CD4-positive, alpha-beta memory T cell (primary cell): ENCODE measurements at places on chromosomes 16 and 17.

- no peak for DNase-seq
Observed at GRCh38 chr16:86751076-86752030, 173.0 kb downstream of the FOXL1 start.

DNA sequence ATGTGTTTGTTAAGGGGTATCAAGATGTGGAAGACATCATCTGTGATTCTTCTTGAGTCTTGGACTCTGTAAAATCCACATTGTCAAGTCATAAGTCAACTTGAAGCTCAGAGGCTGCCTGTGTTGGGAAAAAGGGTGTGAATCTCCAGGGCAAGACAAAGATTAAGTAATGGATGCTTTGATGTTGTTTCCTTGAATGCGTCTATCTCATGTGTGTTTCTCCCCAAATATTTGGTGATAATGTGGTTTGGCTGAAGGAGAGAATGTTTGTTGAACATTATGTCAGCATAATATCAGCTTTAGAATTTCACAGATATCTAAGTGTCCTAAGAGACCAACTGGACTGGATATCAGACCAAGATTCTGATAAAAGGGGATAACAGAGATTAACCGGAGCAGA lies 24.1 kb upstream of the KCNJ16 start:
- no peak for DNase-seq

DNA sequence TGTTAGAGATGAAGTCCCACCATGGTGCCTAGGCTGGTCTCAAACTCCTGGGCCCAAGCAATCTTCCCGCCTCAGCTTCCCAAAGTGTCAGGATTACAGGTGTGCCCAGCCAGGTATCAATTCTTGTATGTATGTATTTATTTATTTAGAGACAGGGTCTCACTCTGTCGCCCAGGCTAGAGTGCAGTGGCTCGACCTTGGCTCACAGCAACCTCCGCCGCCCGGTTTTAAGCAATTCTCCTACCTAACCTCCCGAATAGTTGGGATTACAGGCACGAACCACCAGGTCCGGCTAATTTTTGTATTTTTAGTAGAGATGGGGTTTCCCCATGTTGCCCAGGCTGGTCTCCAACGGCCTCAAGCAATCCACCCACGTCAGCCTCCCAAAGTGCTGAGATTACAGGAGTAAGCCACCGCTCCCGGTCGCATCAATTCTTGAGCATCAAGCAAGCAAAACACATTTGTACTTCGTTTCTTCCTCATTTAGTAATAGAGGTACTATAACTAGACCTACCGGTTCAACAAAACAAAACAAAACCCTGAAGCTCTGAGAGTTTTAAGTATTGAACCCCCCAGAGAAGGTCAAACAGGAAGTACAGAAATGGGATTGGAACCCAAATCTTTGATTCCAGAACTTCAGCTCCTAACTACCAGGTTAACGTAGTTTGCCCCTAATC lies 1.0 kb upstream of the ZNF500 start:
- no peak for DNase-seq

DNA sequence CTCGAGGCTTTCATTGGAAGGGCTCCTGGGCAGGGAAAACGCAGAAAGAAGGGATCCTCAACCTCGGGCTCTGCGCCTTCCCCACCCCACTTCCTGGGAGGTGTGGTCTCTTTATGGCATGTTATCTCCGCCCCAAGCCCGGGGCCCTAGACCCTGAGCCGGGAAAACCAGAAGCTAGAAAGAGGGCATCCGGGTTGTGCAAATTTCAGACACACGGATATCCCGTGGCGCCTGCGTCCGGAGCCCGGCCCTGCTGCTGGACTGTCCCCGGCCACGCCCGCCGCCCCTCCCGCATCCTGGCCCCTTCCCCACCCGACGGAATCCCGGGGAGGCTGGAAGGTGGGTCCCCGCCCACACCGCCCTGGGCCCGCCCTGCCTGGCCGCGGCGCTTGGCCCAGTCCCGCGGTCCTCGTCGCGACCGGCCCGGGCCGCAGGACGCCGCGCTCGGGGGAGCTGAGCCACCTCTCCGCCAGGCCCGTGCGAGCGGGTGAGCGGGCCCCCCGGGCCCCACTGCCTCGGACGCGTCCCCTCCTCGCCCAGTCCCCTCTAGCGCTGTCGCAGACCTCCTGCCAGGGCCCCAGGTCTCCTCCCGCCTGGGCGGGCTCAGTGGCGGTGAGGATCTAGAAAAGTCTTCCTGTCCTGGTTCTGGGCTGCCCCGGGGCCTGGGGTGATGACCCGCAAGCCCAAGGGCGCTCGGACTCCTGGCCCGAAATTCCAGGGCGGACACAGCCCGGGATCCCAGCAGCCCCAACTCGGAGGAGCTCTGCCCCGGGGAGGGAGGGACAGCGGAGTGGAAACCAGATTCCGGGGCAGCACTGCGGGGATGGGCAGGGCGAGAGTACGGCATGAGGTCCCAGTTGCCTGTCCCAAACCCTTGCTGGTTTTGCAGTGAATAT lies at the start of gene SLC16A5:
SLC16A5 (plus strand) TSS at position 397 of the 896 bp plus-strand sequence. CDS start 5,683 bp downstream, outside the sequence.
- peak; percentile 52 for DNase-seq

DNA sequence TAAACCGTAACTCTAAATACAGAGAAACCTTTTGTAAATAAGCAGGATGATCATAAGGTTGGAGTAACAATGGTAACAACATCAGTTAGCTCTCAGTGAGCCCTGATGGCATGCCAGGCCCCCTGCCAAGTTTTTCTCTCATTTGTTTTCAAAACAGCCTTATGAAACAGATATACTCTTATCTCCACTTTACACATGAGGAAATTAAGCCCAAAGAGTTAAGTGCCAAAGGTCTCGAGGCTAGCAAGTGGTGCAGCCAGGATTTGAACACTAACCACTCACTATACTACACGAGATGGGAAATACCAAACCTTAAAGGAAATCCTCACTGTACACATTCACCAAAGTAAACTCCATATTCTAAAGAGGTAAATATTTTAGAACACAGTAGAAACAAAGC lies 15.0 kb downstream of the USP31 start:
- DNase-seq, result no peak

DNA sequence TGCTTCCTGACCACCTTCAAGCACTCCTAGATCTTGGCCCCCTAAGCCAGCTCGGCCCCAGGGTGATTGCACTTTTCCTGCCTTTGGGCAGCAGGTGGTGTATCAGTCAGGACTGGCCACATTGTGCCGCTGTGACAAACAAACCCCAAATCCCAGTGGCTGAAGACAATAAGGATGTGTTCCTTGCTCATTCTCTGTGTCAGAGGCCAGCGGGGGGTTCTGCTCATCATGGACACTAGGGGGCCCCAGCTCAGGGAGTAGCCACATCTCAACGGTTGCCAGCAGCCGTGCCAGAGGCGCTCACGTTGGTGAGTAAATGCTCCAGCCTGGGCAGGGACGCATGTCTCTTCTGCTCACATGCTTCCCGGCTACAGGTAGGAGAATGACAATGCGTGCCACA lies 60.4 kb downstream of the ZDHHC7 start:
- DNase-seq, result no peak

GRCh38 chr17:40317880-40318829 lies 9.2 kb downstream of the RARA start:
- DNase-seq, result peak; percentile 89

DNA sequence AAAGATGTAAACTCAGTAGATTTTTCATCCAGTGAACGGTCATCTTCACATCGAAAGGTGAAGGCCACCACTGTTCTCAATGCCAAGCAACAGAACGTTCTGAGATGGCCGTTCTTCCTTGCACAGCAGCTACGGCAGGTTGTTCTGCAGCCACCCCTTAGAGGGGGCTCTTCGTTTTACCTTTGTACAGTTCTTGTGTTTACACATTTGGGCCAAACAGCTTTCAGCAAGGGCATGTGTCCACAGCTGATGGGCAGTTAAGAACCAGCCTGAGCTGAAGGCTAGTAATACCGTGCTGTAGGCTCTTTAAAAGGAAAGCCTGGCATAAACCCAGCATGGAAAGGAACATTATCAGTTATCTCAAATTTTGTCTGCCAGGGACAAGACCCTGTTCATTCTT lies 15.9 kb downstream of the PLD6 start:
- no peak for DNase-seq

- no peak for DNase-seq
Observed at GRCh38 chr16:1058216-1058615, 14.3 kb upstream of the SSTR5 start.

DNA sequence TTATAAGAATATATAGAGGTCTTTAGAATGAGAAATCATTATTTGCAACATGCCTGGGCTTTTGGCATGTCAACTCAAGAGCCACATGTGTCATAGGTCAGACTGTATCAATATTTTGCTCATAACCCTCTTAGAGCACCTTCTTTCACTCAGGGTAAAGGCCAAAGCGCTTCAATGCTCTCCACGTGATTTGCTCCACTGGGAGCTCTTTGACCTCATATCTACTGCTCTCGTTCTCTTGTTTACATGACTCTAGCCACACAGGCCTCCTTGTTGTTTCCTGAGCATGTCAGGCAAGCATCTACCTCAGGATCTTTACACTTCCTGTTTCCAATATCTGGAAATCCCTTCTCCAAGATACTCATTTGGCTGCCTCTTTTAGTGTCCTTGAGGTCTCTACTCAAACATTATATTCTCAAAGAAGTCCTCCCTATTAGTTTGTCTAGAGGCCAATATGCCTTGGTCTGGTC lies 148.4 kb downstream of the TOX3 start:
- DNase-seq, result no peak

- no peak for DNase-seq
Observed at GRCh38 chr17:57810721-57811637, 38.9 kb downstream of the MRPS23 start.

- no peak for DNase-seq
Observed at GRCh38 chr16:73086108-73086507, 38.2 kb upstream of the ZFHX3 start.

- no peak for DNase-seq
Observed at GRCh38 chr16:66447491-66447890, 20.4 kb downstream of the BEAN1 start.

DNA sequence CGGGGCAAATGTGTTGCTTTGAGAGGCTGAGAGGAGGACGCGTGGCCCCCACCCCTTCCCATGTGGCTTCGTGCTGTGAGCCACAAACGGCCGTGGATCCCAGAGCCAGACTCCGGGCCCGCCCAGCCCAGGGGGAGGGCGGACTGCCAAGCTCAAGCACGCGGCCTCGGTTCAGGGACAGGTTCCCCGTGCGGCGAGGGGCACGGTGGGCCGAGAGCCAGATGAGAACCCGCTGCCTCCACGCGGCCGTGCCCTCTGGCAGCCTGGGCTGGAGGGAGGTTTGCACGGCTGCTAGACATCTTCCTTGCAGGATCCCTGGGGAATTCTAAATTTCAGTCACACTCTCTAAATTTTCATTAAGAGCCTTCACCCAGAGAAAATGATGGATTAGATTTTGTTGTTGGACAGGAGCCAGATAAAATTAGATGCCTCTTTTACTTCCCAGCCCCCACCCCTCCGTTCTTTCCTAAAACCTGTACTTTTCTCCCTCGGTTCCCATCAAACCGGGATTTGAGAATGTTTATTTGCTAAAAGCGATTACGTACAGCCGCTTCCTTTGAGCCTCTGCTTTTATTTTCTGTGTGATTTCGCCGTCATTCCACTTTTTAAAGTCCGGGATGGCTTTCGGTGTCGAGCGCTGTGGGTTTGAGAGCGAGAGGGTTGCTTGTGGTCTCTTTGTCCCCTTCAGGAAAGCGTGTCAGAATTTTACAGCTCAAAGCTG lies 25.0 kb upstream of the GNG13 start:
- DNase-seq, result no peak

DNA sequence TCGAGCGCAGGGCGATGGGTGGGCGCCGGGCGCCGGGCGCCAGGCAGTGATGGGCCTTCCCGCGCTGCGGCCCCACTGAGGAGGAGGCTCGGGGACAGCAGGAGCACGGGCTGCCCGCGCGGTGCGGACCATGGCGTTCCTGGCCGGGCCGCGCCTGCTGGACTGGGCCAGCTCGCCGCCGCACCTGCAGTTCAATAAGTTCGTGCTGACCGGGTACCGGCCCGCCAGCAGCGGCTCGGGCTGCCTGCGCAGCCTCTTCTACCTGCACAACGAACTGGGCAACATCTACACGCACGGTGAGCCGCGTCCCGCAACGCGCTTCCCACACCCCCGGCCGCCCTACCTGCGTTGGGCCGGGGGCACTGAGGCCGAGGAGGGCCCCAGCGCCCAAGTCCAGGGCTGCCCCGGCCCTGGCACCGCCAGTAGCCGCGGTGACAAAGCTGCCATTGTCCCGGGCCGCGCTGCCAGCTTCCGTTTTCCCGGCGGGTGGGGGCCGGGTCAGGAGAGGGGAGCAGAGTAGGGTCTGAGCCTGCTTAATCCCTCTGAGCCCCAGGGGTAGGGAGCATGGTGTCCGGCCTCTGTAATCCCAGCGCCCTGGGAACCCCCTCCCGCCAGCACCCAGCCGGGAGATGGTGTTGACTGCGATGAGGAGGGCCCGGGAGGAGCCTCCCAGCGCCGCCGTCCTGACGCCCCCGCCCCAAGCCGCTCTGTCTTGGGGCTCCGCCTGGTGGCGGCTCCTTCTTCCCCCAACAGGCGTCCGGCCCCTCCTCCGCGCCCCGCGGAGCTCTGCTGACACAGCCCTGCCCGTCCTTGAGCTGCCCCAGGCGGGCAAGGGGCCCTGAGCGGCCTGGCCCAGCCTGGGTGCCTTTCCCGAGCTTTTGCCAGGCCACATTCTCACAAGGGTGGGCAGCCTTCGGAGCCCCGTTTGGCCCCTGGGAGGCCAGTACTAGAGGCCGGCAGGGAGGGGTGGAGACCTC lies 685 bp downstream of the PAQR4 start:
- DNase-seq, result peak; percentile 44

- DNase-seq, result no peak
Observed at GRCh38 chr17:2580661-2581060, 12.8 kb upstream of the PAFAH1B1 start.

DNA sequence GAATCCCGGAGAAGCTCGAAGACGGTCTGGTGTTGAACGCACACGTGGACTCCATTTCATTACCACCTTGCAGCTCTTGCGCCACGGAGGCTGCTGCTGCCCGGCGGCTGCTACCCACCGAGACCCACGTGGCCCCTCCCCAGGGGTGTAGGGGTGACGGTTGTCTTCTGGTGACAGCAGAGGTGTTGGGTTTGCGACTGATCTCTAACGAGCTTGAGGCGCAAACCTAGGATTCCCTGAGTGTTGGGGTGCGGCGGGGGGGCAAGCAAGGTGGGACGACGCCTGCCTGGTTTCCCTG lies 1.7 kb upstream of the CBX4 start:
- DNase-seq, result no peak

DNA sequence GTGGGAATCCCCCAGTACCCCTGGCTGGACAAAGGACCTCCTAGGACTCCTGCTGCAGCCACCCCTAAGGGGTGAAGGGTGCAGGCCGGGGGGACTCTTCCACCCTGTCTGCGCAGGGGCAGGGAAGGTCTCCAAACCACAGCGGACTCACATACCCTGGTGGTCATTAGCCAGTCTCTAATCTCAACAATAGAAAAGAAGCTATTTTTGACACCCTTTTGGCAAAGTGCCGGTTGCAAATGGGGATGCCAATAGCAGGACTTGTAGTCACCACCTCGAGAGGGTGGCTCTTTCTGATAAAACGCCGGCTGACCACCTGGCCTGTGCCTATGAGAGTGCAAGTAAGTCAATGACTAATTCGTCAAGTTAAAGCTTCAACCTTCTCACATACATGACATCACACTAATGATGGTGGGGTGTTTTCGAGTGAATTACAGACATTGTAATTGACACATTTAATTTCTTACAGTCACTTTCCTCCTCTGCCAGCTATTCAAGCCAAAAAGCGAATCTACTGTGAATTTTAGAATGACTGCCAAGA lies 23.1 kb upstream of the DNAH17 start:
- no peak for DNase-seq

GRCh38 chr16:87135246-87136030 lies 181.8 kb downstream of the C16orf95 start:
- DNase-seq, result no peak

- DNase-seq, result no peak
Observed at GRCh38 chr17:44191941-44192496, 5.2 kb downstream of the TMUB2 start.

GRCh38 chr17:57663326-57664070 lies 81.6 kb downstream of the CCDC182 start:
- no peak for DNase-seq

GRCh38 chr17:81406117-81406953 lies 11.1 kb downstream of the BAHCC1 start:
- no peak for DNase-seq
